Renal cortical epithelial cell (primary cell): ENCODE measurements at places on chromosomes 12 and 14.

DNA sequence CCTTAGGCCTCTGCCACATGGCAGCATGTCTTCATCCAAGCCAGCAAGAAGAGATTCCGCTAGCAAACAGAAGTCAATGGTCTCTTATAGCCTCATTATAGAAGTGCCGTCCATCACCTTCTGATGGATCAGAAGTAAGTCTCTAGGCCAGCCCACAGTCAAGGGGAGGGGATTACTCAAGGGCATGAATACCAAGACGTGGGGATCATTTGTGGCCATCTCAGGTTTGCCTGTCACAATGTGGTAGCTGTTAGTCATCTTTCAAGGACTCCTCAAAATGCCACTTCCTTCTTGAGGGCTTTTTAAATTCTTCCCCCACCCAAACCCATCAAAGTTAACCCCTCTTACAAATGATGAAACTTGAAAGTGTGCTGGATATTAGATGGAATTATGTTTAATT is 8.1 kb upstream of the ADCY6 start:
- DNase-seq, result no peak

GRCh38 chr14:31965071-31965734 is 111.9 kb upstream of the ARHGAP5 start:
- DNase-seq, result peak; percentile 36

DNA sequence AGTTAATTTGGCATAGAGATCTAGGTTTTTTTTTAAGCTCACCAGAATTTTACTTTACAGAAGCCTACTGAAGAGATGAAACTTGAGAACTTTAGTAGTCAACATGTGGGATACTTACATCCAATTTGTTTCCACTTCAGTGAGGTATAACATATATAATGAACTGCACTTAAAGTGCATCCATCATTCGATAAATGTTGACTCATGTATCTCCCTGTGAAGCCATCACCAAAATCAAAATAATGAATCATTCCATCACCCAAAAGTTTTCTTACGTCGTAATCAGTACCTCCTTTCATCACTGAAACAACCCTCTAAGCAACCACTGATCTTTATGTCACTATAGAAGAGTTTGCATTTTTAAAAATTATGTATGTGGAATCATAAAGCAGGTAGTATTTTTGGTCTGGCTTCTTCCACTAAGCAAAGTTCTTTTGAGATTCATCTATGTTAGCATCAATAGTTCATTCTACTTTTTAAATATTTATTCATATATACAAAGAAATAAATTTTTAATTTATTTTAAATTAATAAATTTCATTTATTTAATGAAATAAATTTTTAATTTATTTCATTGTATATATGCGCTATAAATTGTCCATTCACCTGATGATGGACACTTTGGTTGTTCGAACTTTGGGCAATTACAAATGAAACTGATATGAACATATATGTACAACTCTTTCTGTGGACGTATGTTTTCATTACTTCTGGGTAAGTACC is 2.0 kb upstream of the CPNE8 start:
- no peak for DNase-seq

DNA sequence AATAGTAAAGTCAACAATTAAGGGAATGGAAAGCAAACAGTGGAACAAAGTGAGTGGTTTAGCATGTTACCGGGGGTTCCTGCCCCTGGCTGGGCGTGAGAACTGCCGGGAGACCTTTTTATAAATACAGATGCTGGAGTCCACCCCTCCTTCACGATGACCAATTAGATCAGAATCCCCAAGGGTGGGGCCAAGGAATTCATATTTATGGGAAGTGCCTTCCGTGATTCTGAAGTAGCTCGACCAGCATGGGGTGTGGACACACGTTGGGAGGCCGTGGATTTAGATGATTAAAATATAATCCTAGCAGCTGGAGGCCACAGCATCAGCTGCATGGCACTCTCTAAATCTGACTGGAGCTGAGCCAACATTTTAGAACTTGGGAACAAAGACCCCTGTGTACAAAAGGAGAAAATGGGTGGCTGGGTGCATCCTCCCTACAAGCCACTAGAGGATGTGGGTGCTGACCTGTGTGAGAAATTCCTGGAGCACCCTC is 87.9 kb downstream of the SRRM4 start:
- DNase-seq, result no peak

DNA sequence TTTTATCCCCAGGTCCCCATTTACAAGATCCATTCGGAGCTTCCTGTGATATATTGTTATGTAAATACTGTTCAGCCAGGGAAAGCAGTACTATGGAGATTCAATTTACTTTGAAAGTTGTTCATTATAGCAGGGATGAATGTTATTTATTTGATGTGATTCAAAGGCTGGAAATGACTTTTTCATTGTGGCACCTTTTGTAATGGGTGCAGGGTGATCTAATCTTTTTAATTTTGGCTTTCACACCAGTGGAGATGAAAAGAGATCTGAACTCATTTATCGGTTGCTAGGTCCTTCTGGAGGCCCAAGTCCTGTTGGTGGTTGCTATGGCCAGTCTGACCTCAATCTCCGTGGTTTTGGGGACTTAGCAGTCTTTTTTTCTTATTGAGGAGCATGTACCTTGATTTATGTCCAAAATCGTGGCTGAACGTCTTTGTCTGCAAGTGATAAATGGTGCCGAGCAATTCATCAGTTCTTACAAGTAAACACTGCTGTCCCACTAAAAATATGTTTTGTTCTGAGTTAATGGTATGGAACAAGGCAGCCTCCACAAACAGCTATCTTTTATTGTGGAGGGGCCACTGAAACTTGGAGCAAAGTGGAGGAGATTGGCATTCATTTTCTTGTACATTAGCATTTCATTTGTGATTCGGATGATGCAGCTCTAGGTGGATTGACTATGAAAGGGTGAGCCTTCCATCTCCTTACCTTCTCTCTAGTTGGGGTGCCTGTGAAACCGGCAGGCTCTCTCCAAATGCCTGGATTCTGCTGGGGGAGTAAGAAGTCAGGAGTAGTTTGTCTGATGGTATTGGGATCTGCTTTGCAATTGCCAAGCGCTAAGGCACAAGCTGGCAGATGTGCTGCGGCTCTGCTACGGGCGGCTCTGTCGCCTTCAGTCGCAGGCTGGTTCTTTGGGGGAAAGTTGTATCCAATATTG is 2.0 kb downstream of the RMST start:
- peak; percentile 28 for DNase-seq

DNA sequence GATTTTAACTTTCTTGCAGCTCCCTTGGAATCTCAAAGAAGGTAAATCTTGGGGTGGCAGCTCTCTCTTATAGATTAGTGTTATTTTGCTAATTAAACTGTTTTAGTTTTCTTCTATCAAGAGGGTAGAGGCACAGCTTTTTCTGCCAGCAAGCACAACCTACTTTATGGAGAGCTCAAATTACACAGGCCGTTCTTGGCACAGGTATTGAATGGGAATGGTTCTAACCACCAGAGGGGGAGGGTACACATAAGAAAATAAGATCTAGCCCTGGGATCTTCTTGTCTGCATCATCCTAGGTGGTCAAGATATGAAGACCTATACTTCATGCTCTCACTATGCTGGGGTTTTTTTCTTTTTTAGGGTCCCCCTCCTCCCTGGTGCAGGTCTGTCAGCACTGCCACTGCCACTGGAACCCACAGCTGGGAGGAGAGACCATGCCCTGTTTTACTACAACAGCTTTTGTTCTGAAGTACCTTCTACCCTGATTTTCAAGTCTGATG is 48.6 kb upstream of the STAC3 start:
- no peak for DNase-seq

DNA sequence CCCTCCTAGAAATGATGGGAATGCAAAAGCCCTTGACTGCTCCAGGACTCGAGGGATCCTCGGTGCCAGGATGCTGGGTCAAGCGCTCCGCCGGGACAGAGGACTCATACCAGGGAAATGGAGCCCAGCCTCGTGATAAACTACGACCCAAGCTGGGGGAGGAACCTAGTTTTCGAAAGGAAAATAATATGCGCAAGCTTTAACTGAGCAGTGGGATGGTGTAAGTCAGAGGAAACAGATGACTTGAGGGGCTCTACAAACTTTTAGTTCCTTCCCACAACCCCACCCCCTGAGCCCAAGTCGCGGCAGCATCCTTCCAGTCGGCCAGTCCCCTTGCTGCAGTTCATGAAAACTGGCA is 654 bp upstream of the SUPT16H start:
- no peak for DNase-seq

DNA sequence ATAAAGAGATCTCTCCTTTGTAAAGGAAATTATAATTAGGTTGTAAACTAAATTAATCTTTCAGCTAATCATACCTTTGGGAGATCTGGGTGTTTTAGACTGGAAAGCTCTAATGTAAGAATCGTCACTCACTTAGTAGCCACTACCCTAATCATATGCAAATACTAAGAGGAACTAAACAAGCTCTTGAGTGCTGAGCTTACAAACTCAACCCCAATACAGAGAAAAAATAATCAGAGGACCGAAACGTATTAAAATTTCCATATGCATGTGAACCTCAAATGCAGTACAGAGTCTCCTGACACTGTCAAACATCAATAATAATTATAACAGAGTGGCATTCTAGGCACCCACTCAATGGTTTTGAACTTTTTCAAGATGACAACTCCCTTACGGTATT is 235.3 kb upstream of the FOXN3 start:
- no peak for DNase-seq

DNA sequence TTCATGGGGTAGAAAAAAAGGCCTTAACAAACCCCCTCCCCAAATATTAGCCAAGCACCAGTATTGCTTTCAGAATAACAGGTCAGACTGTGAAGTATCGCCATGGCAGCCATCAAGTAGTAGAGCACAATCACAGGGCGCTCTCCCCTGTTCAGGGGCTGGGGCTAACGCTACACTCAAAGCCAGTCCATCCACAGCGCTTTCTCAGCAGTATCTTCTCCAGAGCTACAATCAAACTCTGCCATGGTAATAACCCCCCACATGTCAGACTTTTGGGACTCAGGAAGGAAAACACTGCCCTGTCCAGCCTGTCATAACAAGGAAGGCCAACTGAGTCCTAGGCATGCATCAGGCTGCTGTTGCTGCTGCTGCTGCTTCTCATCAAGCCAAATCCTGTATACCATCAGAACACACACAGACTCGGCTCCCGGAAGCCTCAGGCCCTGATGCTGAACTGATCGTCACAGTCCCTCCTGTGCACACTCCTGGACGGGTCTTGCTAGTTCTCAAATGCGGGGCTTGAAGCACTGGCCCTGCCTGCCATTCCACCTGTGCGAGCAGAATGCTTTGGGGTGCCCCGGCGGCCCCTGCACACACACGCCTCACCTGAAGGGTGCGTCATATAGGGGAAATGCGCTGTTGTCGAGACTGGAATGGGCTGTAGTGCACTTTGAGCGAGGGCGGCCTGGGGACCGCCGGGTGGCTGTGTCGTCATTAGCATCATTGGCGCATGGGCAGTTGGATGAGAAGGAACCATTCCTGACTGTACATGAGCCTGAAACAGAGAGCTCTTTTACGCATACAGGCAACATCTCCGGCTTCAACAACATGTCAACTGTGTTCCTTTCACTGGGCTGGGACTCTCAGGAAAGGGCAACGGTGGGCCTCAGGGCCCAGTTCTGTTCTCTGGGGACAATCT is 47.6 kb downstream of the SH2B3 start:
- no peak for DNase-seq

DNA sequence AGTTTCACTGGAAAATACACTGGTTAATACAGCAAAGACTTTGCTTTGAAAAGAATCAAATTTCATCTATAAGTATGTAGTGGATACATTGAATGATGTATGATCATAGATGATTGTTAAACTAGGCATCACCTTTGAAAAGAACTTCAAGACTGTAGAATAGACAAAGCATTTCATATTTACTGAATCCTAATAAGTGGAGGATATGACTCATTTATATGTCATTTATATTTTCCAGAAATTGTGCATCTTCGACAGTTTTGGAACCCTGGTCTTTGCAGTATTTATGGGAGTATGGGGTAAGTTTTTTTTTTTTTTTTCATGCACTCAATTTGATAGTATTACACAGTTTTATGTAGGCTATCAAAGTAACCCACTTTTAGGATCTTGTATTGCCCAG is 161.9 kb downstream of the ANO6 start:
- no peak for DNase-seq

DNA sequence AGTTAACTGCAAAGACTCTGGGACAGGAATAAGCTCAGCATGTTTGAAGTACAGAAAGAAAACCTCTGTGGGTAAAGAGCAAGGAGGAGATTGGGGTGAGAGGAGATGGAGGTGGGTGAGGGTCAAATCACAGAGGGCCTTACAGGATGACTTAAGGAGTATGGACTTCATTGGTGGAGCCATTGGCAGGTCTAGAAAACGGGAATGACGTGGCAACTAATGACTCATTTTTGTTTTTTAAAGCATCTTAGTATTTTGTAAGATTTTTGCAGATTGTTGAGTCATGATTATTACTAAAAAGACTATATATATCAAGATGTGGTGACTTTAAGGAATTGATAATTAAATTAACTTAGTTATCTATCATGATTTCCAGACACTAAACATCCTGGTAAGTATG is 18.5 kb downstream of the UTP20 start:
- DNase-seq, result no peak

DNA sequence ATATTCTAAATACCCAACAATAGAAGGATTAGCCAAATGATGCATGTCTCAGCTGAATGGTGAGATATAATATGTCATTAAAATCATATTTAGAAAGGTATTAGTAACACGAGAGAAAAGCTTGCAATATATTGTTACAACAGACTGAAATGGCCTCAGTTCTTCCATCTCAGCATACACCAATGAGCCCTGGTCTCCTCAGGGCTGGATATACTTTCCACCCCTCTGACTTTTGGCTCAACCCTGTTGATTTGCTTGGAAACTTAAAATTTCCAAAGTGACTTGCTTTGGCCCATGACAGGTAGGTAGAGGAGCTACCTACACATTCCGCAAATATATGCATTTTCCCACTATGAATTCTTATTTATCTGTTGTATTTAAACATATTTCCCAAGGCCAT is 908.1 kb upstream of the TMEM132C start:
- no peak for DNase-seq

GRCh38 chr14:64760146-64760755 is 56.0 kb downstream of the PLEKHG3 start:
- DNase-seq, result peak; percentile 22

DNA sequence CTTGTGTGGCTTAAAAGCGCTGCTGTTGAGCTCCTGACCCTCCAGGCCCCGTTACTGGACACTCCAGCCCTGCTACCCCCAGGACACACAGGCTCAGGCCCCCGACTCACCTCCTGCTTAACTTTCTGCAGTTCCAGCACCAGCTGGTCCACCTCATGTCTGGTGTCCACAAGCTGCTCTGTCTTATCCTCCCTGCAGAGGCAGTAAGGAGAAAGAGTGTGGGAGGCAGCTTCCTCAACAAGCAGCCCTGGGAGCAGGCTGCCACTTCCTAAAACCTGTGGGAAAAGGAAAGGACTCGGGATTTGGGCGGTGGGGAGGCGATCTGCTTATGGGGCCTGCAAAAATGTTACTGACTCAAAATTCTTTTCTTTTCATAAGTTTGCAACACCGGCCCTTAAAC is 79.2 kb downstream of the CCDC88C start:
- DNase-seq, result no peak
